Skeletal muscle cell (primary cell): ENCODE measurements at places on chromosomes 12 and 14.

DNA sequence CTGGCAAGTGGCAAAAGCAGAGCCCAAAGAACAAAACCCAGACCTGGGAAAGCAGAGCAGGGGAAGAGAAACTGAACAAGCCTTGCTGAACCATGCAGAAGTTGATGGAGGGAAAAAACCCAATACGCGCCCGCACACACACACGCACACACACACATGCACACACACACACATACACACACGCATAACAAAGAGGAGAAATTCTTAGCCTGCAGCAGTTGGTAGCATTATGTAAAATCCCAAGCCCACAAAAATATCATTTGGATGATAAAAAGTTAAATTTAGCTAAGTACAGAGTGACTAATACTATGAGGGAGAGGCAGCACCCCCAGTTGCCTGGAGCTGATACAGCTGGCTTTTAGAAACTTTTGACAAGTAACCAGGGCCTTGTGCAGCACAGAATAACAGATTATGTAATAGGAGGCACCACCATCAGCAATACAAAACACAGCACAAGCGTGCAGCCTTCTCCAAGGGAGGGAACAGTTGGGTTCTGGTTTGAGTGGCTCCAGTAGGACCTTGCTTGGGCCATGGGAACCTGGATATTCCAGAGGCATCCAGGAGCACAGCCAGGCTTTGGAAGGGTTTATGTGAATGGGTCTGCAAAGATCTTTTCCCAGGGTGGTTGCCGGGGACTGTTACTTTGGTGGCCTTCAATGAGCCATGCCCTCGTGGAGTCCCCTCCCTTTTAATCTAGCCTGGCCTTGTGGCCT lies 35.3 kb downstream of the PITPNM2 start:
- DNase-seq = peak; percentile 78

GRCh38 chr12:71799106-71799505 lies 40.5 kb upstream of the TBC1D15 start:
- peak; percentile 4 for DNase-seq

DNA sequence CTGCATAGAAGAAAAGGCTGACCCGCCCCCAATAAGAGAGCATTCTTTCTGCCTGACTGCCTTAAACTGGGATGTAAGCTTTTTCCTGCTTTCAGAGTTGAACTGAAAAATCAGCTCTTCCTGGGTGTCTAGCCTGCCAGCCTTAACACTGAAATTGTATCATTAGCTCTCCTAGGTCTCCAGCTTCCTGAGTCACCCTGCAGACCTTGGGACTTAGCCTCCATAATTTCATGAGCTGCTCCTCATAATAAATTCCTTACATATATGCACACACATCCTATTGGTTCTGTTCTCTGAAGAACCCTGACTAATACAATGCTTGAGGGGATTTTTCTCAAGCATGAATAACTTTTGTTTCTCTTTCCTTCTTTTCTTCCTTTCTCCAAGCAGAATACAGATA lies 76.4 kb upstream of the FAR2 start:
- no peak for DNase-seq

DNA sequence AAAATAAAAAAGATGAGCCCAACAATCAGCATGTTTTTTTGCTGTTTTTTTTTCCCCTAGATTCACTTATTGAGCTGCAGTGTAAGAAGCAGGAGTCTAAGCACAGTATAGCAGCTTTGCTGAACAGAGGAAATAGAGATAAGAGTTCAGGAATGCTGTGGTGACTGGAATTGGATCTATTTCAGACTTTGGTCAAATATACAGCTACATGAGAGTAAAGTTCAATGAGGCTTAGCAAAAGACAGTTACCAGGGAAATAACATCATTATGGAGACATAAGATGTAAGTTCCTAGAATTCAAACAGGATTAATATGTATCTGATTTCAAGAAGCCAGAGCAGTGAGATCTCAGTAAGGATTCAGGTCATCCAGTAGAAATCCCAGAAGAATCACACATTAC lies 613.0 kb downstream of the RPS29 start:
- peak; percentile 36 for DNase-seq

GRCh38 chr14:56040121-56040520 lies 78.1 kb upstream of the PELI2 start:
- DNase-seq = no peak

DNA sequence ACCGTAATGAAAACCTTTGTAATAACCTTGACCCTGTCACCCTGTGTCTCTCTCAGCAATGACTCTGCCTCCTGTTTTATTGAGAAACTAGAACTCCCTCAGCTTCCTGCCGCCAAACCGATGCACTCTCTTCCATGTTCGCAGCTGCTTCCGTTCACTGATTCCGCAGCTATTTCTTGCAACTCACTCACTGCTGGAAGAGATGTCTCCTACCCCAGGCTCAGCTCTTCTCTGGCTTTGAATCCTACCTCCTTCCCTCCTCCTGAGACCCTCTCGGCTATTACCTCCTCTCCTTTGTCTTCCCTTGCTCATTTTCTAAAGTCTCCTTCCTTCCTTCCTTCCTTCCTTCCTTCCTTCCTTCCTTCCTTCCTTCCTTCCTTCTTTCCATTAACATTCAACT lies 71.0 kb downstream of the ESRRB start:
- no peak for DNase-seq

DNA sequence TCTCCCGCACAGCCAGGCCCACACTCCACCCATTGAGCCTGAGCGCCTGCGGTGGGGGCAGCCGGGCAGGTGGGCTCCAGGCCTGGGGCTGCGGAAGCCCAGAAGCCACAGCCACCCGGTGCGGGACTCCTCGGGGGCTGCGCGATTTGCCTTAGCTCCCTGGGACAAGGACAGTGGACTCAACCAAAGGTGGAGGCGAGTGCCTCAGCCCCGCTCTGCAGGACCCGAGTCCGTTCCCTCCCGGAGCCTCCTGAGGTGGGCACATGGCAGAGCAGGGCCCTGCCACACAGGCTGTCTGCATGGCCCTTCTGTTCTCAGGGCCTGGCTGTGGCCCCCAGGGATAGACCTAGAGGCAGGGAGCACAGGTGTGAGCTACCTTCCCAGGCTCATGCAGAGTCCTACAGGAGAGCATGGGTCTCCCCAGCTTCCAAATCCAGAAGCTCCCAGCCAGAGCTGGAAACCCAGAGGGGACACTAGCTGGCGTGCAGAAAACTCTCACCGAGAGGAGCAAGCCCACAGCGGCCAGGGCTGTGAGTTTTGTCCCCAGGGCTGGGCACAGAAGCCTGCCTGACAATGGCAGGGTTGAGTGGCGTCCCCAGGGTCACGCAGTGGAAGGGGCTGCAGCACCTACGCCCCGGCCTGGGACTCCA lies 22.2 kb upstream of the LRTM2 start:
- no peak for DNase-seq

GRCh38 chr12:57276935-57277563 lies 26.1 kb upstream of the STAC3 start:
- DNase-seq = no peak

DNA sequence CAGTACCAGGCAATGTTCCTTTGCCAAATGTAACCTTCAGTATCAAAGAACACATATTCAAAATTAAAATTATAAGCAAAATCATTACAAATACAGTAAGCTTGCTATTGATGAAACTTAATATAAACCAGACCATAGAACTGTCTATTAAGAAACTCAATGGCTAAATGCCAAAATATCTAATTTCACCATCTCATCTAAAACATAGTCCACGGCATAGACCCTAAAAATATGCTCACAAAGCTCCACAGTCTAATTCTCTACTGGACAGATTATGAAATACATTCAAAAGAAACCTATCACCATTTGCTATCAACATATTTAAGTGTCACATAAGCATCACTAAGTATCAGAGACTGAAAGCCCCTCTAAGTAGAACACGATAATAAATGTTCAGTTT lies 25.2 kb downstream of the DUSP16 start:
- no peak for DNase-seq
